ENCODE measurements at places on chromosomes 3 and 15. TPM values are rescaled to one million over a fixed set of nuclear protein-coding genes. Genes with fewer than 3 reads are reported as not detected.

DNA sequence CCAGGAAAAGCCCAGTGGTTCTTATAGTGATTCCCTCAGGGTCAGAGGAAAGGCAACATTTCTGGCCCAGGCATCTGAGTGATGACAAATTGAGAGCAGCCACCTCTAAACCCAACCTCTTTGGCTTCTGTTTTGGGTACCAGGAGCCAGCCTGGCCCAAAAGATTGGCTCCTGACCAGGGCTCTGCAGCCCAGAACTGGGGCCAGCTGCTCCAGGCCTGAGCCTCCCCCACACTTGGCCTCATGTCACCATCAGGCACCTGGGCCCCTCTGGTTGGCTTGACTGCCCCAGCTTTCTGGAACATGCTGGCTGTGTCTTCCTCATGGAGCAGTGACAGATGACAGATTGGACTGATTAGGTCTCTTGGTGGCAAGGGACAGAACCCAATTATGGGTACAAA is 26.0 kb upstream of the HCN4 start:
- H3K27me3 ChIP-seq: no peaks in the 10 kb centered on the region
- H3K4me1 ChIP-seq: no peaks in the 10 kb centered on the region
- no peak overlapping the region for H3K27ac ChIP-seq
- no peak for DNase-seq
- no peaks in the 10 kb centered on the region for H3K36me3 ChIP-seq

Gene GOLGA6L7
- polyA plus RNA-seq: not detected

- no peak overlapping the region for H3K27ac ChIP-seq
- DNase-seq: no peak
- H3K27me3 ChIP-seq: no peaks in the 10 kb centered on the region
- H3K4me1 ChIP-seq: peaks cover 4% of the 10 kb centered on the region
- H3K4me3 ChIP-seq: no peak overlapping the region
- H3K36me3 ChIP-seq: peaks cover 99% of the 10 kb centered on the region
These were observed 25.0 kb downstream of the TKT start for GRCh38 chr3:53230789-53231188.

DNA sequence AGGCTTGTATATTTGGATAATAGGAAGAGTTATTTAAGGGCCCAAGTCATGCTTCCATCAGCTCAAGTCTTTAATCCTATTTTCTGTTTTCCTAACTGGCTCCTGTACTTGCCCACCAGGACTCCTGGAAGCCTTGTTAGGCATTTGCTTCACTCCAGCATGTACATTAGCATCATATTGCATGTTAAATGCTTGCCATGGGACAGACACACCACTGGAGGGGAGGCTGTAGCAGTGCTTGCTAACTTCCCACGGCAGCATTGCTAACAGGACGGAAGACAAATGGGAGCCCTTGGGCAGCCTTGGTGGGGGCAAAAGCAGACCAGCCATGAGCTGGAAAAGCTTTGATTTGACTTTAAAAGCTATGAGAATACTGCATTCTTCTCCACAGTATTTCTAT is 6.1 kb downstream of the TMOD2 start:
- H3K4me3 ChIP-seq: no peak overlapping the region
- no peak overlapping the region for H3K27ac ChIP-seq
- H3K27me3 ChIP-seq: no peaks in the 10 kb centered on the region
- H3K4me1 ChIP-seq: peaks cover 4% of the 10 kb centered on the region
- H3K36me3 ChIP-seq: no peaks in the 10 kb centered on the region
- DNase-seq: no peak

GRCh38 chr3:13594991-13595421 is 46.1 kb downstream of the FBLN2 start:
- DNase-seq: no peak
- no peak overlapping the region for H3K27ac ChIP-seq
- H3K27me3 ChIP-seq: no peaks in the 10 kb centered on the region
- no peaks in the 10 kb centered on the region for H3K4me1 ChIP-seq
- H3K36me3 ChIP-seq: no peaks in the 10 kb centered on the region

Gene CCK
- 0.46 TPM for polyA plus RNA-seq

GRCh38 chr3:157423337-157423736 is 13.3 kb upstream of the PTX3 start:
- no peak for DNase-seq
- H3K27ac ChIP-seq: no peak overlapping the region
- no peak overlapping the region for H3K4me3 ChIP-seq
- H3K27me3 ChIP-seq: no peaks in the 10 kb centered on the region

GRCh38 chr15:88139936-88140335 is 116.6 kb downstream of the NTRK3 start:
- no peaks in the 10 kb centered on the region for H3K4me1 ChIP-seq
- H3K27me3 ChIP-seq: no peaks in the 10 kb centered on the region
- no peak overlapping the region for H3K4me3 ChIP-seq
- no peak for DNase-seq
- no peak overlapping the region for H3K27ac ChIP-seq
- H3K36me3 ChIP-seq: no peaks in the 10 kb centered on the region

DNA sequence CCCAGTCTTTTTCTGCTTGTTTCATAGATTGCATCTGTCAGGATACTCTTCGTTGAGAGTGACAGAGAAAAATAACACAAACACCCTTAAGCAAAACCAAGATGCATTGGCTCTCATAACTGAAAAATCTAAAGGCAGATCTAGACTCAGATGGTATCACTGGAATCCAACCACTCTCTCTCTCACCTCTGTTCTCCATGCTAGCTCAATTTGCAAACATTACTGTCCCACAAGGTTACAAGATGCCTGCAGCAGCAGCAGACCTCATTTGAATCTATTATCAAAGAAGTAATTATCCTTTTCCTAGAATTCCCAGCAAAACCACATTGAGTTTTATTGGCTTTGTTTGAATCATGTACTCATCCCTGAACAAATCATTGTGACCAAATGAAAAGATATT is 19.1 kb upstream of the PCOLCE2 start:
- no peaks in the 10 kb centered on the region for H3K27me3 ChIP-seq
- DNase-seq: no peak
- no peak overlapping the region for H3K4me3 ChIP-seq
- H3K27ac ChIP-seq: no peak overlapping the region
- H3K4me1 ChIP-seq: no peaks in the 10 kb centered on the region

DNA sequence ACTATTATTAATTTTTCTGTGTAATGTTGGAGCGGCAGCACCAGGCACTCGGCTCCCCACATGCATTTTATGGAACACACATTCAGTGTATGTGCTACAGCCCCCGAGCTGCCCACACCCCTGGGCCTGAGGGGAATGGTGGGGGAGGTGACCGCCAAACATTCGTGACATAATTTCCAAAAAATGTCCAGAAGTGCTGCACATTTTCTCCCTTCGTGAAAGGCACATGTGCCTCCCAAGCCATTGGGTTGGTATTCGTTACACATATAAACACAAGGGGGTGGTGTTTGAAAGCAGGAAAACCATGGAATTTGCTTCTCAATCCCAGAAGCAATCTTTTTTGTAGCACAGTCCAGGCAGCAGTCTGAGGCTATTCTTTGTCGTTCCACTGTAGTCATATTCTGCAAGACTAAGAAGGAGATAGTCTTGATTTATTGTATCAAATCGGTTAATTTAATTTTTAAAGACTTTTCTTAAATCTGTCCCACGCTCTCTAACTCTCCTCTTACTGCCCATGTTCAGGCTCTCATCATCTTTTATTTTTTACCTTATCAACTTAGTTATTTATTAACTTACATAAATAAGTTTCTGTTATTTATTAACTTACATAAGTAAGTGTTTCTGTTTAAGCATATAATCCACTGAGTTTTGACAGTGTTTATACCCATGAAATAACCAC is 39.2 kb upstream of the POLR2M start:
- no peak overlapping the region for H3K27ac ChIP-seq
- no peaks in the 10 kb centered on the region for H3K27me3 ChIP-seq
- no peak overlapping the region for H3K4me3 ChIP-seq
- peaks cover 34% of the 10 kb centered on the region for H3K4me1 ChIP-seq
- no peaks in the 10 kb centered on the region for H3K36me3 ChIP-seq

DNA sequence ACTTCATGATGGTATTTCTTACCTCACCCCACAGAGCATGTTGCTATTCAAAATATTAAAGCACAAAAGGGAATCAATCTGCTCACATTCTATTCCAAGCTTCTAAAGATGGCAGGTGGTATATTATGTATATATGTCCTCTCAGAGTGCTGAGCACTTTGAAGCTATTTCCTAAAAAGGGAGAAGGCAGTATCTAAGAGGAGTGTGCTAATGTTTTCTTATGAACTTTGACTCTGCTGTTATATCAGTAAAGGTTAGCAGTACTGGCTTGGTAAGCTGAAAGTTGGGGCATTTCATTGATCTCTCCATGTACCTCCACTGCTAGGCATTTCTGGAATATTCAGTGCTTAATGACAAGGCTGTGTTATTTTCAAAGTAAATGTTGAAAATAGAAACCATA is 43.4 kb downstream of the IL1RAP start:
- no peak for DNase-seq
- no peaks in the 10 kb centered on the region for H3K4me1 ChIP-seq
- no peaks in the 10 kb centered on the region for H3K27me3 ChIP-seq
- H3K4me3 ChIP-seq: no peak overlapping the region
- no peaks in the 10 kb centered on the region for H3K36me3 ChIP-seq
- H3K27ac ChIP-seq: no peak overlapping the region

GRCh38 chr3:190397889-190398288 is 9.9 kb downstream of the CLDN16 start:
- H3K27me3 ChIP-seq: no peaks in the 10 kb centered on the region
- no peak overlapping the region for H3K27ac ChIP-seq
- no peak overlapping the region for H3K4me3 ChIP-seq
- DNase-seq: no peak
- no peaks in the 10 kb centered on the region for H3K4me1 ChIP-seq
- no peaks in the 10 kb centered on the region for H3K36me3 ChIP-seq

GRCh38 chr3:47057212-47057671 is 77.8 kb downstream of the NBEAL2 start:
- H3K4me3 ChIP-seq: no peak overlapping the region
- peaks cover 8% of the 10 kb centered on the region for H3K4me1 ChIP-seq
- DNase-seq: no peak
- no peaks in the 10 kb centered on the region for H3K36me3 ChIP-seq
- no peaks in the 10 kb centered on the region for H3K27me3 ChIP-seq
- H3K27ac ChIP-seq: no peak overlapping the region

GRCh38 chr3:105845488-105845887 is 23.3 kb downstream of the CBLB start:
- no peak for DNase-seq
- H3K27me3 ChIP-seq: no peaks in the 10 kb centered on the region
- no peak overlapping the region for H3K27ac ChIP-seq
- H3K4me3 ChIP-seq: no peak overlapping the region
- no peaks in the 10 kb centered on the region for H3K36me3 ChIP-seq
- peaks cover 9% of the 10 kb centered on the region for H3K4me1 ChIP-seq

Gene ATP13A5
- not detected for polyA plus RNA-seq

- no peak overlapping the region for H3K4me3 ChIP-seq
- peaks cover 8% of the 10 kb centered on the region for H3K4me1 ChIP-seq
- no peak for DNase-seq
- H3K27ac ChIP-seq: no peak overlapping the region
- no peaks in the 10 kb centered on the region for H3K27me3 ChIP-seq
These were observed 37.9 kb downstream of the GOLGA6A start for GRCh38 chr15:74044267-74045110.

- H3K4me3 ChIP-seq: no peak overlapping the region
- peak overlapping the region; percentile 86 for H3K27ac ChIP-seq
- no peaks in the 10 kb centered on the region for H3K27me3 ChIP-seq
- no peaks in the 10 kb centered on the region for H3K36me3 ChIP-seq
- no peak for DNase-seq
These were observed 30.7 kb downstream of the MBNL1 start for GRCh38 chr3:152299249-152299976.

DNA sequence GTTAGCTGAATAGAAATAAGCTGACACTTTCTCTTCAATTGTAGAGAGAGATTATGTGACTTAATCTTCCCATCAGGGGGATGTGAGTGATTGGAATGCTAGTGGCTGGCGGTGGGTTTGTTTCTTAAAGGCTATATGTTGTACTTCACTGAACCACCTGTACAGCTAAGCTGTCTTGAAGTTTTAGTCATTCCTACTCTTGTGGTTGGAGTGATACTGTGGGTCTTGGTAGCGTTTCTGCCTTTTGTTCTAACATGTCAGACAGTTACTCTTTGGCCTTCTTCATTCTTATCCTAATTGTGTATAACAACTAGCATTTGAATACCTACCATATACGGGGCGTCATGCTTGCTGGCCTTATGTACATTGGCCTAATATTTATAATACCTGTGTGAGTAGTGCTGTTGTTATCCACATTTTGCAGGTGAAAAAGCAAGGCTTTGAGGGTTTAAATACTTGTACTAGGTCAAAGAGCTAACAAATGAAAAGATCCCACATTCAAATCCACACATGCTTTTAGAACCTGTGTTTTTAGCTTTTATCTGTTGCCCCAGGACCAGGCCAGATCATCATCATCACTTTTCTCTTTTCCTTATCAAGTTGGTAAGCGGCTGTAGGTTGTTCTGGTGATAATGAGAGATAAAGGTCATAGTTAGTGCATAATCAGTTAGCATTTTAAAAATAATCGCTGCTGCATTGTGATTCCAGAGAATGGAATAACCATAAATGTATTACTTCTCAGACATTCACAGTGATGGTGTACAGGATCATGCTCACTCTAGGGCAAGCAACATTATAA is 50.2 kb downstream of the AKAP13 start:
- H3K27ac ChIP-seq: no peak overlapping the region
- H3K4me3 ChIP-seq: no peak overlapping the region
- no peaks in the 10 kb centered on the region for H3K36me3 ChIP-seq
- DNase-seq: no peak
- H3K4me1 ChIP-seq: no peaks in the 10 kb centered on the region
- no peaks in the 10 kb centered on the region for H3K27me3 ChIP-seq

Gene RTP4
- polyA plus RNA-seq: 4.3 TPM

DNA sequence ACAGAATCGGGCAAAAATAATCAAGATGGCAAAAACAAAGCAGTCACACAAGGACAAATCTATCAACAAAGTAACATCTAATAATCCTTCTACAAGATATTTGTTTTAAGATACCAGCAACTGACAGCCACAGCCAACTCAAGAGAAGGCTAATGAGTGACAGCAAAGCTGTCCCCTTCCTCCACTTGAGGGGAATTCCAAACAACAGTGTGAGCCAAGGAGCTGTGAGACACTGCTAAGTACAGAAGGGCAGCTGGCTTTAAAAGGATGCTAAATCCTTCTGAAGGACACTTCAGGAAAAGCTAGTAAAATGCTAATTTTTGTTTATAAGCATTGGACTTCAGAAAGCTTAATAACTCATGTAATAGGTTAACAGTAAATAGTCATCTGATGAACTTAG is 120.3 kb upstream of the GOLGA8J start:
- H3K4me1 ChIP-seq: no peaks in the 10 kb centered on the region
- H3K27me3 ChIP-seq: no peaks in the 10 kb centered on the region
- no peak for DNase-seq
- H3K36me3 ChIP-seq: no peaks in the 10 kb centered on the region
- H3K27ac ChIP-seq: no peak overlapping the region
- H3K4me3 ChIP-seq: no peak overlapping the region

DNA sequence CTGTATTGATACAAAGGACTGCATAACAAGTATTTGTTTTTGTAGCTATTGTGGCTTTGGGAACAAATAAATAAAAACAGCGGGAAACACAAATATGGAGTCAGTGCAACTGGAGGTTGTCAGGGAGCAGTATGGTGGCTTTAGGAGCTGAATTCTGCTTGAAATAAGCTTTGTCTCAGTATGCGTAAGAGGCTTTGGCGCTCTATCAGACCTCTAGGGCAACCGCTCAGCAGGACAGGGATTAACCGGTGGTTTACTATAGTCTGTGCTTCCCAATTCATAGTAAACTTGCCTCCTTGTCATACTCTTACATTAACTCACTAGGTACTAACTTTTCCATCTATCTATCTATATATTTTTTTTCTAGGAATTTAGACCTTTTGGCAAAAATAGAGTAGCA is 104.6 kb downstream of the ZIC1 start:
- no peak overlapping the region for H3K4me3 ChIP-seq
- no peaks in the 10 kb centered on the region for H3K27me3 ChIP-seq
- no peak overlapping the region for H3K27ac ChIP-seq
- DNase-seq: no peak
